ENCODE measurements at places on chromosomes 13 and 19.
A peak's percentile ranks its signal among the peaks of the same experiment; 100 is the strongest.

GRCh38 chr13:47121092-47121763, 224.4 kb upstream of the HTR2A start:
- no peak for DNase-seq

GRCh38 chr13:42836930-42837690, 55.7 kb downstream of the FAM216B start:
- peak; percentile 73 for DNase-seq

DNA sequence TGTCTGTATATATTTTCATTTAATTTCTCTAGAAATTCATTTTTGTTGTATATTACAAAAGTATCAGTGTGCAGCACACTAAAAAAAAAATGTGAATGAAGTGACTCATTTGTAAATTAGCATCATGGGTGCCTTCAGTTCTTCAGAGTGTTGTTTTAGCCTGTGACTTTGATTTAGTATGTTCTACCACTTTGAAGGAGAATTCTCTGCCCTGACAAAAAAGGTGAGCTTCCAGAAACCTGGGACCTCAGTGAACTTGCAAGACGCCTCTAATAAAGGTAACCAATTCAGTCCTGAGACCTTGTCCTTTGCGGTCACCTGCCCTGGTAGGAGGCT, 2.4 kb downstream of the METTL21C start:
- DNase-seq, result no peak

GRCh38 chr19:1157931-1158884, 15.9 kb downstream of the SBNO2 start:
- no peak for DNase-seq

DNA sequence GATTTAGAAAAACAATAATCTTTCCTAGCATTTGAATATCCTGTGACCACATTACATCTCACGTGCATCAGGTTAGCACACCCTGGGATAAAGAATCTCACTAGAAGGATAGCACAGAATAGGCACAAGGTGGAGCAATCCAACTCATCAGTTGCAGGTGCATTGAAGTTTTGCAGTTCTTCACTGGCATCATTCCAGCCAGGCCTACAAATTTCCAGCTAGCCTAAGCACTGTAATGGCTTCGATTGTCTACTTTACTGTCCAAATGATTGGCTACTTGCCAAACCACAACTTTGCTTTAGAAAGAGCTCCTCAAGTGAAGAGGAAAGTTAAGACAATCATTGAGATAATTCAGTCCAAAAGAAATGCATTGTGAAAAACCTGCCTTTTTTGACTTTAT, 89.5 kb downstream of the SPRY2 start:
- DNase-seq, result peak; percentile 17

GRCh38 chr13:105019073-105019472, 1516.4 kb downstream of the EFNB2 start:
- no peak for DNase-seq

GRCh38 chr13:76266561-76266960, 619.6 kb downstream of the KCTD12 start:
- DNase-seq, result no peak

DNA sequence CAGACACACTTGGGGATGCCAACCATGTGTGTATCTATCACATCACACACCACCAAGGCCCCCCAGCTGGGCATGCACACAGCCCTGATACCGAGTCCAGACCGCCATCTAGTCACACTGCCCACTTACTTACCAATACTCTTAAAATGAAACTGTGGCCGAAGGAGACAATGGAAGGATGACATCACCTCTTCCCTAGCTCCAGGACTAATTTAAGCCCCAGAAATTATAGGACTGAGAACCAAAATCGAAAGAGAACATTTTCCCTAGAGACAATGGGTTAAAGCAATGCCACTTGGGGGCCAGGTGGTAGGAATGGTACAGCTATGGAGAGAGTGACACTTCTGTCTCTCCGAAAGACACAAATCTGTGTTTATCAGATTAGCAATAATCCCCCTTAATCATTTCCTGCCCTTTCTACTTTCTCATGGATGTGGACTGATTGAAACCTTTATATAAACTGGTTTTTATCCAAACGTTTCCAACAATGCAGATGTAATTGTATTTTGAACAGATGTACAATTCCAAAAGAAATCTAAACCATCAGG, 663 bp upstream of the GGACT start:
- DNase-seq, result peak; percentile 28

DNA sequence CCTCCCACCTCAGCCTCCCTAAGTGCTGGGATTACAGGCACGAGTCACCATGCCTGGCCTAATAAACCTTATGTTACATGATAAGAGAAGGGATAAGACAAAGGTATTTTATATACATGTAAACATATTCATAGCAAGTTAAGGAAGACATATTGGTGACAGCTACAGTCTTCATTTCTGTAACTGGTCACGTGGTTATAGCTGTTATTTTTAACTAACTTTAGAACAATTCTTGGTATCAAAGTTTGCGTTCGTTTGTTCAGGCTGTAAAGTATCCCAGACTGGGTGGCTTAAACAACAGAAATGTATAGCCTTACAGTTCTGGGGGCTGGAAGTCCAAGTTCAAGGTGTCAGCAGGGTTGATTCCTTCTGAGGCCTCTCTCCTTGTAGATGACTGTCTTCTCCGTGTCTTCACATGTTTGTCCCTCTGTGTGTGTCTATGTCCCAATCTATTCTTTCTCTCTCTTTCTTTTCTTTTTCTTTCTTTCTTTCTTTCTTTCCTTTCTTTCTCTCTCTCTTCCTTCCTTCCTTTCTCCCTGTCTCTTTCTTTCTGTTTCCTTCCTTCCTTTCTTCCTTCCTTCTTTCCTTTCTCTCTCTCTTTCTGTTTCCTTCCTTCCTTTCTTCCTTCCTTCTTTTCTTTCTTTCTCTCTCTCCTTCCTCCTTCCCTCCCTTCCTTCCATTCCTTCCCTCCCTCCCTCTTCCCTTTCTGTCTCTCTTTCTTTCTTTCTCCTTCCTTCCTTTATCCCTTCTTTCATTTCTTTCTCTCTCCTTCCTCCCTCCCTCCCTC, 7.6 kb downstream of the ACTL9 start:
- no peak for DNase-seq

DNA sequence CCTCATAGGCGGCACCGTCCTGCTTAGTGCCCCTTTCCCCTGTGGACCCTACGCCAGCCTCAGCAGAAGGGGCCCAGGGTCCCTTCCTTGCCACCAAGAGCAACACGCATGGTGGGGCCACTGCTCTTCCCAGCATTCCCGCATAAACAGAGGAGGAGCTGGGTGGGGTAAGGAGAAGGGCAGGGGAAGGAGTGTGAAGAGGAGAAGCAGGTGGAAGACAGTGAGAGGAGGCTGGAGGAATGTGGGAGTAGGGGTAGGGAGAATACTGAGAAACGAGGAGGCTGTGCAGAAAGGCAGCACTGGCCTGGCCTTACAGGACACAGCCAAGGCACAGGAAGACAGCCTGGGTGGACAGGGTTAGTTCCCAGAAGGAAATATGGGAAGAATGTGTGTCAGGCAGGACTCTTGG, 43.9 kb downstream of the ZNF331 start:
- no peak for DNase-seq

DNA sequence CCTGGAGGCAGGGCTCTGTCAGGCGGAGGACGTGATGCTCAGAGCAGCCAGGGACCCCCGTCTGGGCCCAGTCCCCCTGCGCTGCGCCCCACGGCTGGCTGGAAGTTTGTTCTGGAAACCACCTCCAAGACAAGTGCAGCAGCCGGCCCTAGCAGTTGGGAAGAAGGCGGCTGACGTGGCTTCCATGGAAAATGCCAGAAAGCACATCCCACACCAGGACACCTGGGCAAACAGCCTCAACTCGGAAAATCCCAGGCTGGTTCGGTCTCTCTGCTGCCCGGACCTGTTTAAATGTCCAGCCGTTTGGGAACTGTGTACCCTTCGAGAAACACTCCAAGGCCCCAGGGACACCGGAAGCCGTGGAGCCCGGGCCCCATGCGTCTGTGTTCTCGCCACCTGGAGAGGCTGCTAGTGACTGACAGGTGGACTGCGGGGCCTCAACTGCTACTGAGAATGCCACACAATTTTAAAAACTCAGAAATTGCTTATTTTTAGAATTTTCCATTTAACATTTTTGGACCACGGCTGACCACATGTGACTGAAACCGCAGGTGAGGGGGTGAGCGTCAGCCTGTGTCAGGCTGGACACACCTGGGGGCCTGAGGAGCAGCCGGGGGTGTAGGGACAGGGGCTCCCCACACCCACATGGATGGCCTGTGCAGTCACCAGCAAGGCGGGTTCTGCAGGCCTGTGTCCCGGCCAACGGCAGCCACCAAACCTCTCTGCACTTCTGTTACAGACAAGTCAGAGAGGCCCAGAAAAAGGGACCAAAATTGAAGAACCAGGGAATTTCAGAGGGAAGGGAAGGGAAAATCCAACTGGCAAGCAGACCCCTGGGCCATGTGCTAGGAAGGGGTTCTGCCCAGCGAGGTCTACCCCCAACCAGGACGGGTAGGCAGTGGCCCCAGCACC, 31.7 kb downstream of the RASA3 start:
- DNase-seq, result peak; percentile 57

GRCh38 chr13:98142380-98143156, at the start of gene FARP1:
FARP1 (plus strand) TSS chr13:98143094; CDS start chr13:98213243, 70,149 bp downstream.
- DNase-seq, result peak; percentile 88

DNA sequence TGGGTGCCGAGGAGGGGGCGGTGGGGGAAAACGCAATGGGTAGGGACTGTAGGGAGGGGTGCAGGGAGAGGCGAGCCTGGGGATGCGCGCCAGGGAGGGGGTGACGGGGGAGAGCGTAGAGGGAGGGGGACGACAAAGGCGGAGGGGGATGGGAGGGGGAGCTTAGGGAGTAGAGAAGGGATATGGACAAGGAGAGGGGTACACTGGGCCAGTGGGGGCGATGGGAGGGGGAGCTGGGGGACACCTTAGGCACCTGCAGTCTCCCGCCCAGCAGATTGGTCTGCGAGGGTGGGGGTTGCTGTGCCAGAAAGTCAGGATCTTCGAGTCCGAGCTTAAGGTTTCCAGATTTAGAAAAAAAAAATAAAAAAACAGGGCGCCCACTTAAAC, 15.7 kb downstream of the CCDC124 start:
- DNase-seq, result peak; percentile 20

DNA sequence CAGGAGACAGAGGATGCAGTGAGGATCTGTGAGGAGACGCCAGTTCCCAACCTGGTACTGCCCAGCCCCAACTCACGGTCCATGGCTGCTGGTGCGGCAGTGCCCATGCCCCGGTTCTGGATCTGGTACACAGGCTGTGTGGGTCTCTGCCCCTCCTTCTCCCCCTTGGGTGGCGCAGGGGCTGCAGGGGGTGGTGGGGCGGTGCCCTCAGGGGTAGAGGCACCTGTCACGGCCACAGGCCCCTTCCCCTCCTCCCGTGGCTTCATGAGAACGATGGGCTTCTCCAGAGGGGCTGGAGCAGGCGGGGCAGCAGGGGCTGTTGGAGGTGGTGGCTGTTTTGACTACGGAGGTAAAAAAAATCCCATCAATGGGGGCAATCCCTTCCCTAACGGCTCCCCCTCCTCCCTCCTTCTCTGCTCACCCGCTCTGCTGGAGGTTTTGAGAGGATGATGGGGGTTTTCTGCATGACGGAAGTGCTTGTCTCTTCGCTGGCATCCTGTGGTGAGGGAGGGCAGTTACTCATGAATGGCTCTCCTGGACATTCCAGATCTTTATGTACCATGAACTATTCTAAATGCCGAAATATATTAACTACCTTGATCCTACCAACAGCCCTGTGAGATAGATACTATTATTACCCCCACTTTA, 7.1 kb downstream of the SMG9 start:
- DNase-seq, result no peak

DNA sequence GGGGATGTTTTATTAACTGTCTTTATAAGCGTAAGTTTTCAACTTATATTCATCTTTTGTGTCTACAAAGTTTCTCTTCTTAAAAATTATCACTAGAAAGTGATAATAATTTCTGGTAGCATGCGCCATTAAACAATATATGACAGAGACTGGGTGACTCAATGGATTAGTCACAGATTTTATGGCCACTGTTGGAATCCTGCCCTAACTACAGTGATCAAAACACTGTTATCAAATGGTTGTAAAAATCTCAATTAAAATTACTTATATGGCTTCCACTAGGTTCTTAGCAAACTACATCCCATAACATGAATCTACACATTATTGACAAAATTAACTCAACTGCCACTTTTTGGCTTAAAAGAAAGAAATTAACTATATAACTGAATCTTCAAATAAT, 350.0 kb downstream of the DACH1 start:
- DNase-seq, result no peak

DNA sequence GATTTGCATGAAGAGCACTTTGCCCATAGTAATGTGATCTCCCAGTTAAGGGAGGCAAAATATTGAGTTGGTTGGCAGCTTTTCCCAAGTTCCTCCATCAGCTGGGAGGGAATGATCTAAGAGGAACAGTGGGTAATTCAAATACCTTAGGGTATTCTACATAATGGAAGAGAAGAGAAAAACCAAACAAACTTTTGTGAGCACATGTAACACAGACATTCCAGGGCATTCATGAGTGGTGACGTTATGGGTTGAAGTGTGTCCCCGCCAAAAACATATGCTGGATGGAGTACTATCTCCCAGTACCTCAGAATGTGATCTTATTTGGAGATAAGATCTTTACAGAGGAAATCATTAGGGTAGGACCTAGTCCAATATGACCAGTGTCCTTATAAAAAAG, 220.1 kb downstream of the FOXO1 start:
- DNase-seq, result no peak

GRCh38 chr19:50513746-50514345, at the start of gene ASPDH:
ASPDH (minus strand) TSS chr19:50513913; CDS start chr19:50513823, 90 bp downstream.
- no peak for DNase-seq

- no peak for DNase-seq
Observed at GRCh38 chr19:39679056-39679790, 23.5 kb downstream of the LGALS16 start.

DNA sequence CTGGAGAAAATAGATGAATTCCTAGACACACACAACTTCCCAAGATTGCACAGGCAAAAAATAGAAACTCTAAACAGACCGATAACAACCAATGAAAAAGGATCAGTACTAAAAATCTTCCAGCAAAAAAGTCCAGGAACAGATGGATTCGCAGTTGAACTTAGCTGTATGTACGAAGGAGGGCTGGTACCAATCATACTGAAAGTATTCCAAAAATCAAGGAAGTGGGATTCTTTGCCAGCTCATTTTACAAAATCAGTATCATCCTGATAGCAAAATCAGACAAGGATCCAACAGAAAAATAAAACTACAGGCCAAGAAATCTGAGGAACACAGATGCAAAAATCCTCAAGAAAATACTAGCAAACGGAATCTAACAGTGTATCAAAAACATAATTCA, 6.5 kb upstream of the LILRB2 start:
- DNase-seq, result peak; percentile 37

Measured in GM23248 (cell line).